Stimulated activated CD4-positive, alpha-beta T cell treated with anti-CD3 and anti-CD28 coated beads, Interleukin-1b, Interleukin-23, amount 100 ng/mL, for 48 hours (primary cell): ENCODE measurements at places on chromosomes 6 and 20.

DNA sequence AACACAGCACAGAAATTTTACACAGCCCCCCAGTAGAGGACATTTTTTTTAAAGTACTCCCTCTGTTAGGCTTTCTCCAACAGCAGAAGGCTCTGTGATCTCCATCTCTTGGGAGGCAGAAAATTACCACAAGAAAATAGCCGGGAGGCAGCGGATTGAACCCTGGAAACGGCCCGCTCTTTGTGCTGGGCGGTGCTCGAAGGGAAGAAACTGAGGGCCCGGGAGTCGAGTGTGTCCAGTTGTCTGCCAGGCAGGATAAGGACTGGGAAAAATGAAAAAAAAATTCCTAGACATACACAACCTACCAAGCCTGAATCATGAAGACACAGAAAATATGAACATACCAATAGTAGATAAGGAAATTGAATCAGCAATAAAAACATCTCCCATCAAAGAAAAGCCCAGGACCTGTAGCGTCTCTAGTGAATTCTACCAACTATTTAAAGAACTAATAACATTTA is 31.5 kb downstream of the POM121L2 start:
- no peak for DNase-seq

- no peak for DNase-seq
Observed at GRCh38 chr6:160102956-160103824, 18.4 kb upstream of the SLC22A1 start.

- DNase-seq, result no peak
Observed at GRCh38 chr6:23587582-23587981, 538.4 kb upstream of the NRSN1 start.

GRCh38 chr6:39092124-39092523 is 22.9 kb downstream of the SAYSD1 start:
- DNase-seq, result no peak

- DNase-seq, result peak; percentile 50
Observed at GRCh38 chr6:151036869-151037680, 171.6 kb downstream of the MTHFD1L start.

- DNase-seq, result no peak
Observed at GRCh38 chr6:145252737-145253136, 482.6 kb downstream of the EPM2A start.

- no peak for DNase-seq
Observed at GRCh38 chr6:79869184-79869583, 78.2 kb downstream of the ELOVL4 start.

DNA sequence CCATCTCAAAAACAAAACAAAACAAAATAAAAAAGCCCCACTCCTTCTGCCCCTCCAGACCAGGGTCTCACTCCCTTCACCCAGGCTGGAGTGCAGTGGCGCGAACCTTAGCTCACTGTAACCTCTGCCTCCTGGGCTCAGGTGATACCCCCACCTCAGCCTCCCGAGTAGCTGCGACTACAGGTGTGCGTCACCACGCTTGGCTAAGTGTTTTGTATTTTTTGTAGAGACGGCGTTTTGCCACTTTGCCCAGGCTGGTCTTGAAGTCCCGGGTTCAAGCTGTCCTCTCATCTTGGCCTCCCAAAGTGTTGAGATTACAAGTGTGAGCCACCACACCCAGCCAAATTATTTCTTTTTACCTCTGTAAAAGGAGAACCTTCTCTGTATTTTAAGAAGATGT is 110.1 kb downstream of the NCOA3 start:
- DNase-seq, result no peak

DNA sequence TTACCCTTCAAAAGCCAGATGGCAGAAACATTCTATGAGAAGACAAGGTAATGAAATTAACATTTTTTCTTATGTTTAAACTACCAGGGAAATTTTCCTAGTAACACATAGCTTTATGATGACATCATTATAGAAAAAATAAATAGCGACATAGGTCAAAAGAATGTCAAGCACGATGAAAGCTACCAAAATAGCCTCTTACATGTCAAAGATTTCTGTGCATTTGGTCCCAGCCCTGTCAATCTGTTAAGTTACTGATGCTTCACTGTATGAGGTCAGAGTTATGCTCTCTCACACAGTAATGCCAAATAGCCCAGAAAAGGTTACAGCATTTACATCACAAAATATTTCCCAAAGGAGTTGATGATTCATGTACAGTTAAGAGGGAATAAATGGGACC is 199.8 kb upstream of the DEFB112 start:
- DNase-seq, result no peak

DNA sequence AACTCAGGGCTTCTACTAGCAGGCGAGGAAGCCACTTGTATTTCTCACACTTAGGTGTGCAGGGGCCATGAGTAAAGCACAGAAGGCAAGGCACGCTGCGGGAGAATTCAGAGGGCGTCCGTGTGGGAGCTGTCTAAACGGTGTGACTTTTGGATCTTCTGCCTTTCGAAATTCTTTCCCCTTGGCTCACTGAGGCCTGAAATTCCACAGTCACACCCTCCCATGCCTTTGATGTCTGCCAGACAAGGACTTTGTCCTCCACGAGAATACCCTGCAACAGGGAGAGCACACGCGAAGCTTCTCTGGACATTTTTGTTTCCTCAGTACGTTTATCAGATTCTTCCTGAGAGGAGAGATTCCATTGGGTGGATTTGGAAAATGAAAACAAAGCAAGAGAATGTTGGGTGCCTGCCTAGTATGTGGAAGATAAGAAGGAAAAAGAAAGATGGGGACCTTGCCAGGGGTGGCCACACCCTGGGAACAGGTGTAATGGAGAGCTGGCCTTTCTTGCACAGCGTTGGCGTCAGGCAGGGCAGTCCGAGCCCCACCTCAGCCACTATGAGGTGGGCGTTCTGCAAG is 235.7 kb downstream of the MYLK4 start:
- no peak for DNase-seq

GRCh38 chr6:75421316-75422023 is 72.1 kb downstream of the FILIP1 start:
- DNase-seq, result no peak

GRCh38 chr20:39107741-39108140 is 145.6 kb downstream of the DHX35 start:
- DNase-seq, result no peak

GRCh38 chr6:2482773-2483172 is 237.4 kb upstream of the GMDS start:
- DNase-seq, result no peak

- no peak for DNase-seq
Observed at GRCh38 chr6:63926950-63927927, 291.6 kb downstream of the PHF3 start.

DNA sequence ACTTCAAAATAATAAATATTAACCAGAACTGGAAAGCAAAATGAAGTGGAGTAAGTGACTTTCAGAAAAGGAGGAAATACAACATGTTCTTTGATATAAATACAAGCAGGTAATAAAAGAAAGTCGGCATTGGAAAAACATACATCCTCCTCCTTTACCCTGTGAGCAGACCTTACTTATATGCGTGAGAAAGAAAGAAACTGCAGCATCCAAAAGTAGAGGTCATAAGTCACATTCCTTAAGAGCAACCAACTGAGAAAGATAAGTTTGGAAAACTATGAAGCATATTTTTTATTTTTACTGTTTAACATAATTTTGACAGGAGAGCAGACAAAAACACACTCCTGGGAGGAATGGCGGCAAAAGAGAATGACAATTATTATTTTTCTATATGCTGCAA is 155.5 kb downstream of the HACE1 start:
- DNase-seq, result no peak

- no peak for DNase-seq
Observed at GRCh38 chr20:53487461-53488200, 106.0 kb downstream of the ZNF217 start.

- DNase-seq, result no peak
Observed at GRCh38 chr6:150270330-150271052, 98.3 kb upstream of the IYD start.

GRCh38 chr6:20464041-20464440 is 62.4 kb downstream of the E2F3 start:
- DNase-seq, result no peak

DNA sequence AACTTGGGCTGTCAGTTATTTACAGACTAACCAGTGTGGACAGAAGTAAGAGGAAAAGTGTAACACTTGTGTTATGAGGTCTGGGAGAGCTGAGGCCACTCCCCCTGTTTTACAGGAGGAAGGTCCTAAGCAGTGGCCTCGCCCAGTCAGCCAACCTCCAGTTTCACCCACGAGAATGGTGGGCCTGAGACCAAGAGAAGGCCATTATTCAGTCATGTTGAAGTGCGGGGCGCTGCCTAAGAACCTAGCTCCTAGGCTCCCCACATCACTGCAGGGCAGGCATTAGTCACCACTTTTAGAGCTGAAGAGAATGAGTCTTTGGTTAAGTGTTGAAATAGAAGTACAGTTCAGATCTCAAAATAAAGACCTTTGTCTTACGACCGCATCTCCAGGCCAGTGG is 27.9 kb downstream of the CDYL start:
- peak; percentile 23 for DNase-seq

DNA sequence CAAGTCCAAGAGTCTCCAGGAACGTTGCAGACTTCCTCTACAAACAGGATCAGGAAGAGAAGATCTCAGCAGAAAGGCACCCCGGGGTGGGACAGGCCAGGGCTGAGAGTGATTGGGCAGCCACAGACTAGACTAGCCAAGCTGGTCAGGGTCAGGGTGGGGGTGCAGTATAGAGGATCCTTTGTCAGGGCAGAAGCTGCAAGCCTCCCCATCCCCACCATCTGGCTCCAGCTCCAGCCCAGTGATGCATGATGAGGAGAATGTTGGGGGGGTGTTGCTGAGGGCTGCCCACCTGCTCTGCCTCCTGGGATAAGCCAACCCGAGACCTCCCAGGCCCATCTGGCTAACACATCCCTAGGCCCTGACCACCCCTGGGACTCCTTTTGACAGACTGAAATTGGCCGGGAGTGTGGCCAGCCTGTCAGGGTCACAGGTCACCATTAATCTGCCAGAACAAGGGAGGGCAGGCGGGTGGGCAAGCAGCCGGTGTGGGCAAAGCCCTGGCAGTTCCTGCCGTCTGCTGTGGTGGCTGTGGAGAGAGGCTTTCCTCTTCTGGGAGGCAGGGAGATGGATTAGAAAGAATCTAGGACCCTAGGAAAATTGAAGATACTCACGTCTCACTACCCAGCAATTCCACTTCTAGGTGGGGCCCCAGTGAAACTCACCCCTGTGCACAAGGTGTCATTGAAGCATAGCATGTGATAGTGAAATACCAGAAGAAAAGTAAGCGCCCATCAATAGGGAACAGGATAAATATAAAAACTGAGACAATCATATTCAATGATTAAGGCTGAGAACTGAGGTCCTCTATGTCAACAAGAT is 22.1 kb upstream of the SNTA1 start:
- no peak for DNase-seq

DNA sequence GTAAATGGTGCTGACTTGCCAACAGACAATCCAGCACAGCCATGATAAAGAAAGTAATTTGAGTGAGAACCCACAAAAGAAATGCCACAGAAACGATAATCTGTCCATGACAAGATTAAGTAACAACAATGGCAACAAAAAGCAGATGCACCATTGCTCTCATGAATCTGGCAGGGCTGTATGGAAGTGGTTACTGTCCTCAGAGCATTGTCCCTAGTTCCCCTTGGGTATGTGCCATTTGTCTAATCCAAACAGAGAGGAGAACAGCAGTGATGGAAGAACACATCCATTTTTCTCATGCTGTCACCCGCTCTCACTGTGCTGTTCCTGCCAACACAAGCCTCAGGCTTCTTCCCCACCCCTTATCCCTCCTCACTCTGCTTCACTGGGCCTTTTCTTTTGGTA is 65.8 kb downstream of the REV3L start:
- no peak for DNase-seq

GRCh38 chr6:138507977-138508675 is 8.8 kb upstream of the NHSL1 start:
- DNase-seq, result no peak

DNA sequence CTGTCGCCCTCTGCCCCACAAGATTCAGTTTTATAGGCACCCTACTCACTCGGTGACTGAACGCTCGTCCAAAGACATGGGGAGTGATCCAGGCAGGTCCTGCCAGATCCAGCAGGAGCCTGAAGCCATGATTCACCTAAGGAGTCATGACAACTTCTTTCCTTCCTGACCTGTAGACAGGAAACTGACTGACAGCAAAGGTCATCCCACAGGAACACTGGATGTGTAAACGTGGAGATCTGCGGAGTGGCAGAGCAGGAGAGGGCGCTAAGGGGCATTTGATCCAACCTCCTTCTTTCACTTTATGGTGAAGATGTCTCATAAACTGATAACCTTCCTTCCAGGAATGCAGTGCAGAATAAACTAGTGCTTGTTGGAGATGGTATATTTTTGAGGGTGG is 192.2 kb downstream of the GJA10 start:
- DNase-seq, result no peak

DNA sequence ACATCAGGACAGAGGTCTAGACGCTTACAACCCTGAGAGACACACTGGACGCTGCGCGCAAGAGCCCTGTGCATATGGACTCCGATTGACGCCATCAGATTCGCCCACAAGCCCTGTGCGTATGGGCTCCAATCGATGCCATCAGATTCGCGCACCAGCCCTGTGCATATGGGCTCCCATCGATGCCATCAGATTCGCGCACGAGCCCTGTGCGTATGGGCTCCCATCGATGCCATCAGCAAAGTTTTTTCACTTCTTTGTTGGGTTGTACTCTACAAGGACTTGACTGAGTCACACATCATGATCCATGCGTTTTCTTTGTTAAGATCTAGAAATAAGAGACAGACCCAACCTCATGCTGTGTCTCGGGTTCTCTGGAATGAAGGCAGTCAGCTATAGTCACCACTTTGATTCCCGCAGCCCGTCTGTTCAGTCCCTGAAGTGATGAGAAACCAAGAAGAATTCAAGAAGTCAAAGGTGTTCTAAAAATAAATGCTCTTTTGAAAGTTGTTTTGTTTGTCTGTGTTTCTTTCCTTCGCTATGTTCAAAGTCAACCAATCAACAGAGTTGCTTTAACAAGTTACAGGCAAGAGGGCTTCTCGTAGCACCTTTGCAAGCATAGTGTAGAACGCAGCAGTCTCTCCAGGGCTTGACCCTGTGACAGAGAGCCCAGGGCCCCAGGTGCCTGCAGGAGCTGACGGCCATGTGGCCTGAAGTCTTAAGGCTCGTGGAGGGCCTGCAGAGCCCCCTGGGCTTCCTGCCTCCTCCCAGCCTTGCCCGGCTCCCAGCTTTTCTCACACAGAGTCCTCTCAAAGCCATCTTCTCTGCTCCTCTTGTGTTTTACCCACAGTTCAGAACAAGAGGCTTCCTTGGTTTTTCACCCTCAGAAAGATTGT is 7.9 kb downstream of the RPS6KA2 start:
- DNase-seq, result no peak

- DNase-seq, result no peak
Observed at GRCh38 chr20:37711994-37712964, 18.4 kb downstream of the CTNNBL1 start.
